Panc1 (cell line): ENCODE measurements at places on chromosomes 4 and X. TPM values are rescaled to one million over a fixed set of nuclear protein-coding genes. Genes with fewer than 3 reads are reported as not detected.

TASL gene
- not detected for total RNA-seq

SH3TC1 gene
- total RNA-seq: 4.5 TPM

DNA sequence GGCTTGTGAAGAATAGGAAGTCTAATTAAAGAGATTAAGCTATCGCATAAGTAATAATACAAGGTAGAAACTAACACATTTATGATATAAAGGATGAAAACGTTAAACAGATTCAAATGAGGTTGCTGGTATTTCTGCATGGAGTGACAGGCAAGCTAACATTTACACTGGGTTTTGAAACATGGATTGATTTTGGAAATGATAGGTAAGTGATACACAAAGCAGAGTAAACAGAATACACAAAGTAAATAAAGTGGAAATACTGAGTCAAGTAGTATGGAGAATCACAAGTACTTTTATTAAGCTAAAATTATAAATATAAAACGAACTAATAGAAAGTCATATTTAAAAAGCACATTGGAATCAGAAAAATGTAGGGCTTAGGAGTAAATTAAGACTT lies 665.3 kb downstream of the STPG2 start:
- no peak for DNase-seq
- no peaks in the 10 kb centered on the region for H3K27me3 ChIP-seq
- H3K4me3 ChIP-seq: no peak overlapping the region
- H3K4me1 ChIP-seq: no peaks in the 10 kb centered on the region
- no peaks in the 10 kb centered on the region for H3K36me3 ChIP-seq
- H3K27ac ChIP-seq: no peak overlapping the region

- no peaks in the 10 kb centered on the region for H3K36me3 ChIP-seq
- H3K4me3 ChIP-seq: no peak overlapping the region
- no peaks in the 10 kb centered on the region for H3K4me1 ChIP-seq
- H3K27ac ChIP-seq: no peak overlapping the region
- H3K27me3 ChIP-seq: no peaks in the 10 kb centered on the region
These were observed 29.8 kb downstream of the N4BP2 start for GRCh38 chr4:40086421-40086820.

DNA sequence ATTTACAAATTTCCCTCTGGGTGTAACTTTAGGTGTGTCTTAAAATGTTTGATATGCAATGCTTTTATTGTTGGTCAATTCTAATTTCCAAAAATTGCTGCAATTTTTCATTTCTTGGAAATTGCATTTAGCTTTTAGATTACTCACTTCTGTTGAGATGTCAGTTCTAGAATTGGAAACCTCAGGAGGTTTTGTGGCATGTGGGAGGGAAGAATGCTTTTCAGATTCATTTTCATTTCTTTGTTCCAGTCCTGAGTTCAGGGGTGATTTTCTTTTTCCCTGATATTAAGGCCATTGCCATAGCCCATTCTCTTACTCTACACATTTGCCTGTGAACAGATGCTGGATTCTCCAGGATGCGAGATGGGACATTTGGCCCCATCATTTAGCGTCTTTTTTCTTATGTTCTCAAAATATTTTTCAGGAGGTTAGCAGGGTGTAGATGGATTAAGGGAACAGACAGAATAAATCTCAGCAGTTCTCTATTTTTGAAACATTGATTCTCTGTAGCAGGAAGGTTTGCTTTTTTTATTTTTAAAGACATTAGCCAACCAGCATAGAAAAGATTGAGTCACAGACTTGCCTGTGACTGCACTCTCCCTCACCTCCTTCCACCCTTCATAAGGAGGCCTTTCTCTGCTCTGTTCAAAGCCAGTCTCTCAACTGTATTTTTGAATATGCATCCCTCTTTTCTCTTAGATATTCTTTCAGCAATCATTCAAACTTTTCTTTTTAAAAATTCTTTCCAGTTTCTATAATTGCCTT lies 238.4 kb upstream of the ANXA3 start:
- DNase-seq: no peak
- no peaks in the 10 kb centered on the region for H3K27me3 ChIP-seq
- H3K4me3 ChIP-seq: no peak overlapping the region
- H3K4me1 ChIP-seq: no peaks in the 10 kb centered on the region
- H3K27ac ChIP-seq: no peak overlapping the region

DNA sequence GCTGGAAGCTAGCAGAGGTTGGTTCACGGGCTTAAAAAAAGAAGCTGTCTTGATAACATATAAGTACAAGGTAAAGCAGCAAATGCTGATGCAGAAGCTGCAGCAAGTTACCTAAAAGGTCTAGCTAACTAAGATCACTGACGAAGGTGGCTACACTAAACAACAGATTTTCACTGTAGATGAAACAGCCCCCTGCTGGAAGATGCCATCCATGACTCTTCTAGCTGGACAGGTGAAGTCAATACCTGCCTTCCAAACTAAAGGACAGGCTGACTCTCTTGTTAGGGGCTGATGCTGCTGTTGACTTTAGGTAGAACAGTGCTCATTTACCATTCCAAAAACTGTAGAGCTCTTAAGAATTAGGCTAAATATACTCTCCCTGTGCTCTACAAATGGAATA lies 99.5 kb downstream of the FBXW7 start:
- no peak for DNase-seq
- H3K27ac ChIP-seq: no peak overlapping the region
- no peaks in the 10 kb centered on the region for H3K4me1 ChIP-seq
- H3K4me3 ChIP-seq: no peak overlapping the region
